ENCODE measurements at places on chromosomes 5 and 9.
A peak's percentile ranks its signal among the peaks of the same experiment; 100 is the strongest.

- DNase-seq, result peak; percentile 18
Observed at GRCh38 chr5:36397901-36398536, 96.3 kb upstream of the RANBP3L start.

- no peak for DNase-seq
Observed at GRCh38 chr5:151737431-151737830, 21.0 kb downstream of the ATOX1 start.

DNA sequence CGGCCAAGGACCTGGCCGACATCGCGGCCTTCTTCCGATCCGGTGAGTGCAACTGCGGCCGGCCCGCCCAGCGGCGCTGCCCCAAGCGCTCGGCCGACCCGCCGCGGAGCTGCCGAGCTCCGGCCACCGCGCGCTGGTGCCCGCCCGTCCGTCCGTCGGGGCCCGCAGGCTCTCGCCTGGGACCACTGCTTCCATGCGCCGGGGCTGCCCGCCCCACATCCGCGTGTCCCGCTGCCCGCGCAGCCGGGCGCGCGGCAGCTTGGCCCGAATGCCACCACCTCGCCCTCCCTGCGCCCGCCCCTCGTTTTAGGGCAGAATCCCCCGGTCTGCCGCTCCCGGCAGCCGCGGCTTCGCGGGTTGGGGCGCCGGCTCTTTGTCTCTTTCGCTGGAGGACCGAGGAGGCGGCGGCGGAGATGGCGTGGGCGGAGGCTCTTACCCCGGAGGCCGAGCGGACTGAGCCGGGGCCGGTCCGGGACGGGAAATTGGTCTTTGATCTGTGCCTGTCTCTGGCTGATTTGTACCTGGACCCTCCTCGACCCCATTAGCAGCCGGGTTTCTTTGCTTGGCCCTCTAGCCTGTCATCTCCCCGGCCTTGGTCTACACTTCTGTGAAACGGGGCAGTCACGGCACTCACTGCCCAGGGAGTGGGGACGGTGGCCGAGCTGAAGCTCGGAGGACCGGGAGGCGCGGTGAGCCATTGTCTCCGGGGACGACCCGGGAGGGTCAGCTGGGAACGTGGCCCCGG lies 871 bp downstream of the TRIO start:
- DNase-seq, result peak; percentile 58

- DNase-seq, result no peak
Observed at GRCh38 chr5:167694325-167695147, 596.9 kb upstream of the WWC1 start.

DNA sequence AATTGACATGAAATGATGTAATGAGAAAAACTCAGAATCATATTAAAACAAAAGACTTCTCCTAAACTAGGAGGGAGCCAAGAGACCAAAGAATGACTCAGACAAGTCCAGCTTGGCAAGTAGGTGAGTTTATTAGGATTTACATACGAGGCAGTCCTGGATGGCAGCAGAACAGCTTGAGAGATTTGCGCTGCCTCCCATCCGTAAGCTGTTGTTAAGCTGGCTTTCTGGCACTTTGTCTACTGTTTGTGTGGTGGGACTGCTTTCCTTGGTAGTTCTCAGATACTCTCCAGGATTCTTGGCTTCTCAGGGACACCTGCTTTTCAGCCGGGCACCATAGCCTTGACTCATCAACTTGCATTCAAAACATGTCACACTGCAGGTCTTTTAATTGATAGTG lies 57.6 kb downstream of the COX7C start:
- no peak for DNase-seq

DNA sequence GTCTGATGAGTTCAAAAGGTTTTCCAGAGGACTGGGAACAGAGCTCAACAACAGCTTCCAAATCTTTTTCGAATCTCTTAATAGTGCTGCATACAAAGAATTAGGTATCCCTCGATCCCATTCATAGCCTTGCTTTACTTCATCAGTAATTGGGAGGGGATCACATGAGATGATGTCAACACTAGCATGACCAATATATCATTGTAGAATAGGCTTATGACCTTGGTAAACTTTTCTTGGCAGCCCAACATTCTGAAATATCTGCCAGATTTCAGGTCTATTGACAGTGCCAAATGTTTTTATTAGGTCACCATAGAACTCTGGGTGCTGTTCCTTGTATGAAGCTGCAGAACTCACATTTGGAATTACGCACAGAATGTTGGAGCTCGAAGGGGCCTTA lies 228.9 kb downstream of the FGF10 start:
- DNase-seq, result no peak

DNA sequence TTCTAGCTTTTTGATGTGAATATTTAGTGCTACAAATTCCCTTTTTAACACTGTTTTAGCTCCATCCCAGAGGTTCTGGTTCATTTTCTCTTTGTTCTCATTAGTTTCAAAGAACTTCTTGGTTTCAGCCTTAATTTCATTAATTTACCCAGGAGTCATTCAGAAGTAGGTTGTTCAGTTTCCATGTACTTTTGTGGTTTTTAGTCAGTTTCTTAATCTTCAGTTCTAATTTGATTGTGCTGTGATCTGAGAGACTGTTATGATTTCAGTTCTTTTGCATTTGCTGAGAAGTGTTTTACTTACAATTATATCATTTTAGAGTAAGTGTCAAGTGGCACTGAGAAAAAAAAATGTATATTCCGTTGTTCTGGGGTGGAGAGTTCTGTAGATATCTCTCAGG lies 240.1 kb upstream of the RASA1 start:
- no peak for DNase-seq

- DNase-seq, result no peak
Observed at GRCh38 chr9:87696641-87697040, 29.3 kb upstream of the CTSL start.

DNA sequence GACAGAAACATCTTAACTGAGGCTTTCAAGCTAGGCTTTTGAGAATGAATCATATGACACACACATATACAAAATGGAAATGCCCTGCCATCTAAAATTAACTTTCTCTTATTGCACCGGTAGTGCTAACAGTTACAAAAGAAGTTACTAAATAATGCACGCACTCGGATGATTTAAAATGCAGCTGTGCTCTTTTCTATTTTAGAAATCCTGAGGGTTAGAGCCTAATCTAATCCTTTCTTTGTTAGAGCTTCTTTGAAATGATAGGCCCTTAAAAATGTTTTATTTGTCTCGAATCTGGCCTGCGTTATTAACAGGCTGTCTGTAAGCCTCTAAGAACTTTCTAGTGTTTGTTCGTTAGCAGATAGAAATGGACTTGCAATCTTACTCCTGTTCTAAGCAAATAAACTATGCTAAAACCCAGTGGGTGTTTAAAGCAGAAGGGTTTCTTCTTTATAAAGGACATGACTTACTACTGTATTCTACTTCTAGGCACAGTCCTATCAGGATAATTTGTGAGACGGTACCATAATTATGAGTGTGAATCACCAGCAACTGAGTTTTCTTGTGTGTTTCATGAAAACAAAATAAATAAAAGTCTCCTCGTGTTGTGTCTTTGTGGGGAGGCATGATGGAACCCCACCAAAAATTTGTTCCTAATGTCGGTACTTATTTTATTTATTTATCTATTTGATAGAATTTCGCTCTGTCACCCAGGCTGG lies 69.2 kb upstream of the MYO10 start:
- no peak for DNase-seq

- DNase-seq, result no peak
Observed at GRCh38 chr9:83047839-83048775, 14.8 kb downstream of the RASEF start.
